Naive B cell (primary cell): ENCODE measurements at places on chromosomes 1 and 21. TPM values are rescaled to one million over a fixed set of nuclear protein-coding genes. Genes with fewer than 3 reads are reported as not detected.

DNA sequence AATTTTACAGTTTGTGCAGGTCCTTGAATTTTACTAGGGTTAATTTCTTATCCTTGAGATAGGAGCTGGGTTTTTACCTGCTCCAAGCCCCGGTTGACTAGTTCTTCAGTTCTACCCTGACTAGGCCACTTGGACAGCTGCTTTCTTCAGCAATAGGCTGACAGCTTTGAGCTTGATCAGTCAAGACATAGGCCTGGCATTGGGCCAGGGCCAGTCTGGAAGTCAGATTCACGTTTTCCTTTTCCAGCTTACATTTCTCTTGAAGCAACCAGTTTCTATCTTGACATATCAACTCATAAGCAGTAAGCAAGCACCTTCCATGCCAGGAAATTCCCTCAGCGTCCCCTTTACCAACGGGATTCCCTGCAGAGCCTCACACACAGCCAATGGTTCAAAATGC is 63.7 kb upstream of the AJAP1 start:
- no peak overlapping the region for H3K27ac ChIP-seq
- no peaks in the 10 kb centered on the region for H3K4me1 ChIP-seq
- peaks cover 14% of the 10 kb centered on the region for H3K27me3 ChIP-seq
- no peak for DNase-seq
- no peaks in the 10 kb centered on the region for H3K36me3 ChIP-seq
- H3K4me3 ChIP-seq, result no peak overlapping the region

DNA sequence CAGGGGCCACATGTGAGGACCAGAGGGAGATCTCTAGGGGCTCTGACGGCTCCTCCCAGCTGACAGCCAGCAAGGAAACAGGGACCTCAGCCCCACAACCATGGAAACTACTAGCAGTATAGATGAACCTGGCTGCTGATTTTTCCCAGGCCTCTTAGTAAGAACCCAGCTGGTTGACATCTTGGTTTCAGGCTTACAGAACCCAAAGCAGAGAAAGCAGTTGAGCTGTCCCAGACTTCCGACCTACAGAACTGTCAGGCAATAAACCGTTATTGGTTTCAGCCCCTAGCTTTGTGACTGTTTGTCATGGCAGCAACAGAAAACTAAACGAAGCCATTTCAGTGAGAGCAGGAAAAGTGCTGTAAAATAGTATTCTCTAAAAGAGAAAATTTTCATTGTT is 36.4 kb downstream of the ETS2 start:
- peaks cover 5% of the 10 kb centered on the region for H3K36me3 ChIP-seq
- H3K4me3 ChIP-seq, result no peak overlapping the region

- no peaks in the 10 kb centered on the region for H3K4me1 ChIP-seq
- no peak overlapping the region for H3K4me3 ChIP-seq
- DNase-seq, result no peak
- H3K27ac ChIP-seq, result no peak overlapping the region
- H3K36me3 ChIP-seq, result no peaks in the 10 kb centered on the region
- H3K27me3 ChIP-seq, result no peaks in the 10 kb centered on the region
These were observed 40.8 kb downstream of the ITSN1 start for GRCh38 chr21:33682992-33683627.

DNA sequence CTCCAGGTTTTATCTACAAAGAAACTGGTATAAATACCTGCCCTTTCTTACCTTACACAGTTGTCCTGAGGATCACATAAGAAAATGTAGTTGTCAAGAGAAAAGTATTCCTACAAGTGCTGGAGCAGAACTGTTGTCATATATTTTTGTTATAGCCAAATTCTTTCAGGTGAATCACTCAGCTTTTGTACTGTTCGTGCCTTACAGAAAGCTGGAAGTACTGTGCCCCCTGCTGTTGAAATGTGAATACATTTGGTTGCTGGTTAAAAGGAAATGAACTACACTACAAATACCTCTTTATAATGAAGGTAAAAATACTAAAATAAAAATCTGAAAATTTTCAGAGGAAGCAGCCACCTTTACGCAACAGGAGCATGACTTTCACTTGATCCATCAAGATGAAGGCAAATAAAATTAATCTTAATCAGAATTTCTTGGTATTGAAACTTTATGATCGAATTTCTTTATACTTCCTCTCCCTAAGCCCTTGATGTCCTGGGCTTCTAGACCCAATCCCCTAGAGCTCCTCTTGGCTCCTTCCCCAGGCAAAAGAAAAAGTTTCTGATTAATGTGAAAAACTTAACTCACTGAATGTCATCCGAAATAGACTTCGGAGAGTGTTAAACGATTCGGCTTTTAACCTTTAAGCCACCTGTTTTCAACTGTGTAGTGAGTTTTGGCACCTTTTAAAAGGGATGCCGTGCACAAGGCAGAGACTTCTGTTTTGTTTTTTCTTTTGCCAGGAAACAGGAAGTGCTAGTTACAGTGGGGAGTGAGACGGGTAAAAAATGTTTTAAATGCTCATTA is 12.5 kb downstream of the CHML start:
- H3K27me3 ChIP-seq, result no peaks in the 10 kb centered on the region
- peaks cover 41% of the 10 kb centered on the region for H3K4me1 ChIP-seq
- peak overlapping the region; percentile 77 for H3K4me3 ChIP-seq
- peak; percentile 55 for DNase-seq

DNA sequence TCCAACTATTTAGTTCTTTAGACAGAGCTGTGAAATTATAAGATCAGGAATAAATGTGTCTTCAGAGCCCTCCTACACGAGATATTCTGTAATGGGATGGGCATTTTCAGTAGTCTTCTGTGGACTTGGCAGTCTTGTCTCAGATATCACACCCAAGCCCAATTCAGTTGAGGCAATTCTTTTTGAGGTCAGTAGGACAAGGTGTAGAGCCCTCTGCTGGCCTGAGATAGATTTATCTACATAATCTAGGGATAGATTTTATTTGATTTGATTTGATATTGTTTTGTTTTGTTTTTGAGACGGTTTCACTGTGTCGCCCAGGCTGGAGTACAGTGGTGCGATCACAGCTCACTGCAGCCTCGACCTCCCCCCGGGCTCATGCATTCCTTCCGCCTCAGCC is 77.5 kb downstream of the FMN2 start:
- no peaks in the 10 kb centered on the region for H3K27me3 ChIP-seq
- no peak overlapping the region for H3K4me3 ChIP-seq
- no peaks in the 10 kb centered on the region for H3K36me3 ChIP-seq
- no peaks in the 10 kb centered on the region for H3K4me1 ChIP-seq
- DNase-seq, result no peak

- H3K27ac ChIP-seq, result no peak overlapping the region
- no peak overlapping the region for H3K4me3 ChIP-seq
- no peaks in the 10 kb centered on the region for H3K36me3 ChIP-seq
- no peaks in the 10 kb centered on the region for H3K4me1 ChIP-seq
- no peaks in the 10 kb centered on the region for H3K27me3 ChIP-seq
These were observed 110.5 kb downstream of the NGF start for GRCh38 chr1:115227346-115228082.

DNA sequence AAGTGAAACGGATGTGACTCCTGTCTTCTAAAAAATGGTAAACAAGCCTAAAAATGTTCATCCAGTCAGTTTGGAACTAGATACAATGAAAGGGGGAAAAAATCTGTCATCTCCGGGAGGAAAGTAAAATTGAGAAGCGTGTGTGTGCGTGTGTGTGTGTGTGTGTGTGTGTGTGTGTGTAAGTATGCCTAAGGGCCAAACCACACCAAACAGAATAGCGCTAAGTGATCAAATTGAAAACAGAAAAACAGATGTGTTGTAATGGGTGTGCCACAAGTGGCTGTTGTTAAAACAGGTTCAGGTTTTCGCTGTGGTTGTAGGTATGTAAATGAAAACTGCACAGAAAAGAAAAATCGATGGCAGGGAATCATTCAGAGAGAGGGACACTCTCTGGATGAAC is 106.7 kb downstream of the RNF220 start:
- peak overlapping the region; percentile 39 for H3K27ac ChIP-seq
- DNase-seq, result no peak
- H3K36me3 ChIP-seq, result no peaks in the 10 kb centered on the region
- no peak overlapping the region for H3K4me3 ChIP-seq
- H3K4me1 ChIP-seq, result peaks cover 2% of the 10 kb centered on the region

DNA sequence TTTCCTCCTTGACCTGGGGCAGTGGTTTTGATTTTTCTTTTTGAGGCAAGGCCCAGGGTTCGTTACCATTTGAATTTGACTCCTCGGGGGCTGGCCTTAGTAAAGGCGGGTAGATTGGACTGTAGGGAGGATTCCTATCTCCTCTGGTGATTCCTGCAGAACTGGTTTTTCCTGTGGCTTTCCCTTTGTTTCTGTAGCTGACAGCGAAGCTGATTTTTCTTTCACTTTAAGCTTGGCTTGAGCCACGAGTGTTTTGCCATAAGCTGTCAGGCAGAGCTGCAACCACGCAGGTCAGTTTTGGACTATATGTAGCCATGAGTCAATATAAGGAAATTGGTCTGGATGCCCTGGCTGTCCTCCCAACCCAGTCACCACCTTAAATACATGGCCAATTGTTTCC is 28.7 kb upstream of the KCNJ15 start:
- no peak overlapping the region for H3K4me3 ChIP-seq
- DNase-seq, result no peak
- peaks cover 28% of the 10 kb centered on the region for H3K36me3 ChIP-seq
- H3K4me1 ChIP-seq, result no peaks in the 10 kb centered on the region
- H3K27me3 ChIP-seq, result peaks cover 3% of the 10 kb centered on the region

DNA sequence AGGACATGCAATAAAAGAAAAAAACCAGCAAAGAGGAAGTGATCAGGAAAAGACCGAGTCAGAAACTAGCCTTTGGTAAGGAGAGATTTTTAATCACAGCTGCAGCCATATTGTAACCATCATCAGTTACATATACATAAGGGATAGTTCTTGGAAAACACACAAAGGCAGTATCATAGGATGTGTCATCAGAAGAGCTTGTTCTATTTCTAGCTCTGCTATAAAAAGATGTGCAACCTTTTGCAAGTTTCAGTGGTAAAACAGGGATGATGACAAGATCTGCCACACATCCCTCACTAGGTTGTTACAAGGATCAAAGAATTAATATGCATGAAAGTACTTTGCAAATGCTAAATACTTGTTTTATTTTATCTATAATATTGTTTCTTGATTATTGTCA is 342.0 kb downstream of the VAV3 start:
- H3K4me3 ChIP-seq, result no peak overlapping the region
- H3K36me3 ChIP-seq, result peaks cover 52% of the 10 kb centered on the region
- H3K27ac ChIP-seq, result no peak overlapping the region
- DNase-seq, result no peak
- H3K4me1 ChIP-seq, result peaks cover 8% of the 10 kb centered on the region

Gene CFAP107
- not detected for polyA plus RNA-seq

Gene HAO2
- not detected for polyA plus RNA-seq

Gene CHTOP
- polyA plus RNA-seq, result 51.3 TPM

Gene PRELP
- polyA plus RNA-seq, result not detected

Gene UTS2
- not detected for polyA plus RNA-seq

Gene ACADM
- 85.8 TPM for polyA plus RNA-seq

Gene XKR8
- 9.7 TPM for polyA plus RNA-seq

Gene PDZK1
- 0.19 TPM for polyA plus RNA-seq

Gene RUNX1
- polyA plus RNA-seq, result 14.8 TPM

Gene WNT3A
- polyA plus RNA-seq, result not detected
